Activated CD4-positive, alpha-beta T cell treated with anti-CD3 and anti-CD28 coated beads for 1 hour (primary cell): ENCODE measurements at places on chromosomes 7 and 10.

DNA sequence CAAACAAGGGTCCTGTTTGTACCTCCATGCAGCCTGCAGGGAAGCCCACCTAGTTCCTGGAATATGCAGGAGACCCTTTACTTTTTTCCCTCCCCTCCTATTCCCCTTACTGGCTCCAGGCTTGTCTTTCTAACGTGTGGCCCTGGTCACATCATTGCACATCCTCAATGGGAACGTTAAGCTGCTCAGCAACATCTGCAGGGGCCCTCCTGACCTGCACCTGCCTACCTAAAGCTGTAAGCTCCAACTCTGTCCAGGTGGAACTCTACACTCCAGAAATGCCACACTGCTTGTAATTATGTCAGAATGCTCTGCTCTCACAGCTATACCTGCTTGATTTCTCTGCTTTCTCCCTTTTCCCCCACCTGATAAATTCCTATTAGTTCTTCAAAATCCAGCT, 72.1 kb downstream of the ARMC3 start:
- DNase-seq: no peak

GRCh38 chr7:47180516-47180826, 401.4 kb downstream of the TNS3 start:
- no peak for DNase-seq

DNA sequence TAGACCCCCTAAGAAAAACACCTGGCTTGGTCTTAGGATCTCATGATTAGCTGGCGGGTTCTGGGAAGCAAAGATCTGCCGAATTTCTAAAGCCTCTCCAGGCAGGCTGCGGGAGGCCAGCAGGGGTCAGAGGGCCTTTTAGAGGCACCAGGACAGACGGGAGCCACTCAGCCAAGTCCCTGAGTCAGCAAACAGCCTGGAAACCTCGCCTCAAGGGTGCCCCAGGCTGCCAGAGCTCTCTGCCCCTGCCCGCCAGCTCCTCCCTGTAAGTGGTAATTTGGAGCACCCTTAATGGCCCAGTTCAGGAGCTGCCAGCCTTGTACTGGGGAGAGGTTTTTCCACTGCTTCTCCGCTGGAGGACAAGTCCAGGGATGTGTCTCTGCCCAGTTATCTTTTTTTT, 88.7 kb downstream of the HIP1 start:
- no peak for DNase-seq

DNA sequence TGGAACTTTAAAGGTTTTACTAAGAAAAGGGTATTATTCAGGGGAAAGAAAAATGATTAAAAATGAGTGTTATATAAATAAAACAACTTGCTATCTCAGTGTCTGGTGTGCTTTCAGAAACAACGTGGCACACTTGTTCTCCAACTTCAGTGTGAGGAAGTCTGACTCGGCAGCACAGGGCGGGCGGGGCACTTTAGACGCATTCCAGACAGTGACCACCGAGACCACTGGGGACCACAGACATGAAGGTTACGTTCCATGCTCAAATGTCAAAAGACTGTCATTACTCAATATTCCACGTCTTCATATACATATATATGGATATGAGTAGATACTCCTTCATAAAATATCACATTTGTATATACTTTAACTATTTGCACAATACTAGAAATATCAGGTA, 87.0 kb downstream of the LARP4B start:
- DNase-seq: no peak

DNA sequence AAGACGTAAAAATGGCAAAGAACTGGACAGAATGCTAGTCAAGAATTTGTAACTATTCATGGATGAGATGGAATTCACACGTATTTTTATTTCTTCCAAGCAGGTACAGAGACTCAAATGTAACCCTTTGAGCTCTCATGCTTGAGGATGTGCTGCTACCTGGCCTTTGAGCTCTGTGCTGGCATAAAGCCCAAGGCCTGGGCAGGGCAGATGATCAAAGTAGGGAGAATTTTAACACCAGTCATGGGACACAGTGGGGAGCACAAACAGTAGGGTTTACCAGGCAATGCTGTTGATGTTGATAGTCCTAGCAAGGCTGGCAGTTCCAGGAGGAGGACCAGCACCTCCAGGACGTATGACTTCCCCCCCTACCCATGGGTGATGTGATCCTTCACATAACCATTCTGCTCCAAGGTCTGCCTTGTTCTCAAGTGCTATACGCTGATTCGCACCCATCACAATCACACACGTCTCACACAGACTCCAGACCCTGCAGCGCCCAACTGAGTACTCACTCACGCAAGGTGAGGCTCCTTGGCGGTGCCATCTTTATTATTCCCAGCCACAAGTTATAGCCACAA, 48.6 kb upstream of the DLG5 start:
- no peak for DNase-seq

GRCh38 chr7:94417901-94418300, 23.2 kb downstream of the COL1A2 start:
- DNase-seq: no peak

- DNase-seq: no peak
These were observed 61.8 kb downstream of the SHH start for GRCh38 chr7:155750255-155751125.

GRCh38 chr7:82838314-82838713, 324.4 kb downstream of the PCLO start:
- no peak for DNase-seq

GRCh38 chr10:121553511-121554264, 44.6 kb downstream of the FGFR2 start:
- no peak for DNase-seq

- DNase-seq: no peak
These were observed 13.8 kb upstream of the POT1 start for GRCh38 chr7:124943472-124943871.

DNA sequence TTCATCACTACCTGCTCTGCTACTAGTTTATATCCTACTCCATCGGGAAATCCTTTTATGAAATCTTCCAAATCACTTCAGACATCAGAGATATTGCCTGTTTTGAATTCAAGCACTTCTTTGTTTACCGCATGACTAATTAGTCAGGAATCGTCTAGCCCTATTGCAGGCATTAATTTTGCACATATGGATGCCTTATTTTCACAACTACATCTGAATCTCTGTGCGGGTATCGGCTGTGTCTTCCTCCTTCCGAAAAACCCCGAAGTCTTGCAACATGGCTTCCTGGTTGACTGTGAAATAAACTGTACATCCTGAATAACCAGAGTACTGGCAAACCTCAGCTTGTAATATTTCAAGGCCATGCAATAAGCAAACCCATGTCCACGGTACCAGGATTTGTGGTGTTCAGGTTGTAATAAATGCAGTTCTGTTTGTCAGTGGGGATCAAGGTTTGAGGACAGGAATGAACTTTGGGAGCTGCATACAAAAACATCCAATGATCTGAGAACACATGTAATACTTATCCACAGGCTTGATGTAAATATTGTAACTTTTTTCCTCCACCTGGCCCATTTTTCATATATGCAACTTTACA, 642.1 kb downstream of the PARD3 start:
- no peak for DNase-seq

DNA sequence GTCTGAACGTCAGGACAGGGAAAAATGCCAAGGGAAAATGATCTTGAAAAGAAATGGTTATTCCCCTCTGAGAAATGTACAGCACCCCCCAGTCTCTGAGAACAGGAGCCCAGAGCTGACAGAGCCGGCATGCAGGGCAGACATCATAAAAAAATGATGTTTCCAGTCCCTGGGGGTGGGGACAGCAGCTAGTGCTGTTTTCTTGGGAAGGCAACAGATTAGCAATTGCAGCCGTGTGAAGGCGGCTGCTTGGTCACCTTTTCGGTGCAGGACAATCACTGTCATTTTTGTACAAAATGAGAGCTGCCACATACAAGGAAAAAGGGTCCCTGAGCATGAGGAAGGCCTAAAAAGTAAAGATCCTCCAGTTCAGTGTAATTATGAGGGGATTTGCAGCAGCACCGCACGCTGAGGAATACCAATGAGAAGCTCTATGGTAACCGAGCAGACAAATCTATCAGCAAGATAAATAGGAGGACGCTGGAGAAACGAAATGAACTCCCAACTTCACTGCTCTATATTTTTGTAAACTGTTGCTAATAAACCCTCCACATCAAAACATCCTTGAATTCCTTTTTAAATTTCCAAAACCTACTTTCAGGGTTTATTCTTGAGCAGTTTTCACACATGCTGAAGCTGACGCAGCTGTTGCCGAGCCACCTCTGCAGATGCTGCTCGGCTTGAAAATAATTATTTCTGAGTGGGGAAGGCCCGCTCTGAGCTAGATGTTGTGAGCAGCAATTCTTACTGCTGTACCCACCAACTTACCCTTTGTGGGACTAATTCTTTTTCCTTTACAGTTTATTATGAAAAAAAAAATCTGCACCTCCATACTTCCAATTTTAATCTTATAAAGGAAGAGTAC, 98.2 kb upstream of the NEBL start:
- DNase-seq: no peak

- DNase-seq: no peak
These were observed 67.6 kb downstream of the TMEM130 start for GRCh38 chr7:98802088-98802780.

GRCh38 chr7:131623154-131623553, 66.7 kb upstream of the PODXL start:
- no peak for DNase-seq

- no peak for DNase-seq
These were observed 84.8 kb upstream of the EGR2 start for GRCh38 chr10:62900829-62901571.

DNA sequence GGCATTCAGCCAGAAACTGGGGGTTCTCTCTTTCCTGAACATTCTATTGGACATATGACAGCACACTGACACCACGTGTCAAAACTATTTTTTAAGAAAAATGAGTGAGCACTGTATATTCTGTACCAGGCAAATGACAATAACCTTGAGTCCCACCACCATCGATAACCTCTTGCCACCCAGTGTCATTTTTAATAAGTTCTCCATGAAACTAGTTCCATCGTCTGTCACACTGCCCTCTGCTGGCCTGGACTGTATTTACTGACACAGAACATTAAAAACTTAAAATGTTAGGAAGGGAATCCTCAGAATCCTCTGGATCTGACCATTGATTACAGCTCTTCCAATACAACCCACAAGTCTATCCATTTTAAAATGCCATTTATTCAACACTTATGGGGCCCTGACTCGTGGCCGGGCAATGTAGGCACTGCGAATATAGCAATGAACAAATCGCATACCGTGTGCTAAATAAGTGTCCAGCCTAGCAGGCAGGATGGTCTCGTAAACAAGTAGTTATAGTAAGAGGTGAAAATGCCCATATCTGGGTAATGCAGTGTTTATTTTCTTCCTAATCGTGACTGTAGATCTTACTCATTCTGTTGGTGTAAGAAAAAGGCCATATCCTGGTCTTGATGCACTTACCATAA, 35.9 kb upstream of the CACNB2 start:
- DNase-seq: no peak

- DNase-seq: no peak
These were observed 175.7 kb upstream of the PTN start for GRCh38 chr7:137519181-137519691.

DNA sequence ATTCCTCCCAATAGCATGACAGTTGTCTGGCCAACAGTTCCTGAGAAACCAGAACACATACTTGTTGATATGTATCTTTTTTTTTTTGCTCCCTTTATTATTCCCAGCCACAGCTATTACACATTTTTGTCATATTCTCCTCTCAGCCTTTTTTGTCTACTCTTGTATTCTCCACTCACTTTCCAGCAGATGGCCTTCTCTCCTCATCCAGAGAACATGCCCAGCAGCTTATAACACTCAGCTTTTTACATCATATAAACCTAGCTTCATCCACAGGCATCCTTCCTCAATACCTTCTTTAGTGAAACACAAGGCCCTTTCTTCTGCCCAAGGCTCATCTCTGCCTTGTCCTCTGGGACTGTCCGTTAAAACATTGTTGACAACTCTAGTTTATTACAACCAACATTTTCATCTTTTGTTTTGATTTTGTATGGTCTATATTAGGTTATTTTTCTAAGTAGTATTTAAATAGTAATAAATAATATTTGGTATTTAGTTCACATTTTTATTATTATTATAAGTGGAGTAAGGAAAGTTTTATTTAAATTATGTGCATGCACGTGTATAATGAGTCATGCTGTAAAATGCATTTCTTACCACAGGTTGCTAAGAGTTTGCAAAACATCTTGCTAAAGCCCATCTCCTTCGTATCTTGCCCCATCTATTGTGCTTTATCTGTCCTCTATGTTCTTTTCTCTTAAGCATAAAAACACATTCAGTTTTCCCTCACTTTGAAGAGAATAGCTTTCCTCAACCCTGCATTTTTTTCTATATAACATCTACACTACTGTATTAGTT, 101.5 kb downstream of the ORC5 start:
- DNase-seq: no peak

- no peak for DNase-seq
These were observed 8.9 kb downstream of the SDK1 start for GRCh38 chr7:3309956-3310355.

DNA sequence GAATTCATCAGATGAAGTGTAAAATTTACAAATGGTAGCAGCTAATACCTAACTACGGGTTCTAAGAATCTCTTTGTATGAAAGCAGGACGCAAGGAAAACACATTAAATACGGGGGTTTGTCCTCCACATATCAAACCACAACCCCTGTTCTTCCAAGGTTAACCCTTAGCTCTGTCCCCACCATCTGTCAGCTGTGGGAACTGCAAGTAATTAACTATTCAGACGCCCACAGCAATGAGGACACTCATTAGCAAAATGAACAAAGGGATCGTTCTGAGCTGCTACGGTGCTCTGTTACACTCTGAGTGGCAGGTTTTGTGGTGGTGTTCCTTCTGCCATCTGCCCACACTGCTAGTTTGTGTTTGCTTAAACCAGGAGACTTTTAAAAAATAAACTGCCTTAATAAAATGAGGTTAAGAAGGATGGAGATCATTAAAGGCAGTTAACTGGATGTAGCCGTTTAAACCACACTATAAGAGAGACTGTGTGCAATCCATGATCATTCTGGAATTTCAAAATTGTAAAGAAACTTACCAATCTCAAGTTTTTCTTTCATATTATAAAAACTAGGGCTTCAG, 51.4 kb downstream of the C10orf67 start:
- no peak for DNase-seq

DNA sequence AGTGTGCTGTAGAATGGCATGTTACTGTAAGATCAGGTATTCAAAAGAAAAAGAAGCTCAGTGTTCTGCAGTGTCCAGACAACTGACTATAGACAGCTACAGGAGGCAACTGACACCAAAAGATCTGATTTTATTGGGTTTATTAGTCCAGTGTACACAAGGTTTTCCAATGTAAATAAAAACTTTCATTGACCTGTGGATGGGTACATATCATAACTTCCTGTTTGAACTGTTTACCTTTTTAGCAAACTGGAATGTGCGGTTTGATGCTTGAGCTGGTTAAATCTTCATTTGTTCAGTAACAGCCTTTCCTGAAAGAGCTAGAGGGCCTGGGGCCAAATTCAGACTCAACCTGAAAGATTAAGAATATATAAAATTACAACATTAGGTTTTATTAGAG, 172.6 kb upstream of the SP8 start:
- no peak for DNase-seq

DNA sequence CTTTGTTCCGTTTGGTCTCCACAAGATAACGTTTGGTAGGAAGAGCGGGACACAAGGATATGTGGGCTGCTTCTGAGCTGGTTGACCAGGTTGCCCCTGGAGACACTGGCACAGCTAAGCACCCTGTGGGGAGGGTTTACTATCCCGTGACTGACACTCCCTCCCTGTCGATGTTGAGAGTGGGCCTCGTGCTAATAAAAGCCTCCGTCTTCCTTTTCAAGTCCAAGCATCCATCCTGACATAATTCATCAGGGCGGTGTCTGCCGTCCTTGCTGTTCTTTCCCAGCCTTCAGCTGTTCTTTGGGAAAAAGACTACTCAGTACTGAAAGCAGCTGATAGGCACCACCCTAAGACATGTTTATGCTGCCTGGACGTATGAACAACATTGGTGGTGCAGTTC, 49.6 kb downstream of the SHH start:
- no peak for DNase-seq

- no peak for DNase-seq
These were observed 68.1 kb downstream of the SCRN1 start for GRCh38 chr7:29921404-29922010.
